Activated CD8-positive, alpha-beta T cell treated with anti-CD3 and anti-CD28 coated beads for 36 hours (primary cell): ENCODE measurements at places on chromosomes 6 and 20. TPM values are rescaled to one million over a fixed set of nuclear protein-coding genes. Genes with fewer than 3 reads are reported as not detected.

RBBP8NL gene
- not detected for total RNA-seq

- H3K4me1 ChIP-seq, result no peaks in the 10 kb centered on the region
- H3K36me3 ChIP-seq, result peaks cover 15% of the 10 kb centered on the region
- H3K27ac ChIP-seq, result no peak overlapping the region
- H3K4me3 ChIP-seq, result no peak overlapping the region
Measured at GRCh38 chr6:119276211-119276610, 73.3 kb downstream of the MAN1A1 start.

GRCh38 chr6:149084026-149084425 is 233.5 kb upstream of the TAB2 start:
- H3K27ac ChIP-seq, result peak overlapping the region; percentile 83
- H3K27me3 ChIP-seq, result no peaks in the 10 kb centered on the region
- H3K36me3 ChIP-seq, result no peaks in the 10 kb centered on the region
- DNase-seq, result no peak
- H3K4me3 ChIP-seq, result peak overlapping the region; percentile 30

- H3K27ac ChIP-seq, result no peak overlapping the region
- DNase-seq, result no peak
- H3K4me3 ChIP-seq, result no peak overlapping the region
- no peaks in the 10 kb centered on the region for H3K4me1 ChIP-seq
Measured at GRCh38 chr6:168864541-168865460, 388.8 kb downstream of the THBS2 start.

GRCh38 chr6:15487262-15487661 is 175.6 kb downstream of the DTNBP1 start:
- peak overlapping the region; percentile 14 for H3K27ac ChIP-seq
- no peaks in the 10 kb centered on the region for H3K27me3 ChIP-seq
- peaks cover 45% of the 10 kb centered on the region for H3K4me1 ChIP-seq
- no peak for DNase-seq

DNA sequence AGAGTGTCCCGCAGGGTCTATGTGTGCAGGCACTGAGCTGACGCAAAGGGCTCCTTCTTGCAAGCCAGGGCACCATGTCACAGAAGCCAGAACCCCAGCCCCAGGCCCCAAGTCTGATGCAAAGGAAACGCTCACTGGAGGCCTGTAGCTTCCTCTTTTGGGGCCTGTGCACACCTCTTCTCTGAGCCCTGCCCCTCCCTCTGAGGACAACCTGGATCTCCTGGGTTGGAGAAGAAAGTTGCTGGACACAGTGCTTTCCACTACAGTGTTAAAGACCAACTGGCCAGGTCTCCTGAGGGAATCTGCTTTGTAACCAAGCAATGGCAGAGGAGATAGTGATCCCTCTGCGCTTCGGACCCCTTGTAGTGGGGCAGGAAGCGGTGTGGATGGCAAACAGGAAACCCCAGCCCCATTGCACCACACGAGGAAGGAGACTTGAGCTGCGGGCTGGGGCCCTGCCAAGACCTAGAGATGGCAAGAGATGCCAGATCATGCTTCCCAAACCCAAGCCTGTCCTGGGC is 90.0 kb downstream of the PRND start:
- H3K36me3 ChIP-seq, result peaks cover 44% of the 10 kb centered on the region
- H3K27ac ChIP-seq, result peak overlapping the region; percentile 100
- H3K4me1 ChIP-seq, result peaks cover 78% of the 10 kb centered on the region
- peak; percentile 74 for DNase-seq
- peak overlapping the region; percentile 100 for H3K4me3 ChIP-seq
